Motor neuron (in vitro differentiated cells): ENCODE measurements at places on chromosomes 3 and 15.

GRCh38 chr15:50250760-50251394 lies 14.6 kb downstream of the HDC start:
- no peak for ATAC-seq

DNA sequence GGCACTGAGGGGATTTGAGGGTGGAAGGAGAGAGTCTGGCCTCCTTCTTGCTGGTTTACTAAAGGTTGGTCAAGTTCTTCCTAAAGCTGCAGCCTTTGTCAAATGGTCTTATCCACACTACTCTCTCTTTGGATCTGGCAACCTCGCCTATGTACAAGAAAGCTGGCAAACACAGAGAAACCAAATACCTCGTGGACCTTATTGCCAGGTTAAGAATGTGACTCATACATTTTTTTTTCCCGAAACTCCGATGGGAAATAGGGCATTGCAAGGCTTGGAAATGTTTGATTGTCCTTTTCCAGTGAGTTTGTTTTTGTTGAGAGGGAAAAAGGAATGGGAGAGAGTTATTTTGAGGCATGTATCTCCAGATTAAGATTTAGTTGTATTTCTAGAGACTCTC lies 13.9 kb downstream of the EOMES start:
- no peak for ATAC-seq

- ATAC-seq: no peak
Measured at GRCh38 chr3:180179562-180179961, 142.8 kb upstream of the PEX5L start.

GRCh38 chr3:17166369-17166768 lies 281.6 kb downstream of the PLCL2 start:
- ATAC-seq: no peak

GRCh38 chr3:62462104-62462762 lies 88.9 kb upstream of the FEZF2 start:
- ATAC-seq: no peak

GRCh38 chr3:149648525-149648924 lies 9.3 kb downstream of the WWTR1 start:
- no peak for ATAC-seq

DNA sequence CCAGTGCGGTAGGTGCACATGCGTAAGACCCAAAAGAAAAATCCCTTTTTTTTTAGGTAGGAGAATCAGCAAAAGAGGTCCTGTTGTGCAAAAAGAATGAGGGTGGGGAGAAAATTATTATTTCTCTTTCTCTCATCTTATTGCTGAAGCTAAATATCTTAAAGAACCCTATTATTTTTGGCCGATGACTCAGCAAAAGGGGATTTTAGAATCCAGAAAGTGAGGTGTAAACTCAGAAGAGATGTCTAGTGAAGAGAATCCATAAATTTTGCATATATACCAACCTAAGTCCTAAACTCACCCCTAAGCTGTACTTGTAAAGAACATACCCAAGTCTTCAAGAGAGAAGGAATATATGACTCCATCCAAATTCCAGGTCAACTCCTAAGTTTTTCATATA lies 386.3 kb upstream of the ZNF717 start:
- no peak for ATAC-seq

GRCh38 chr15:78244101-78244500 lies 9.7 kb upstream of the ACSBG1 start:
- ATAC-seq: no peak

DNA sequence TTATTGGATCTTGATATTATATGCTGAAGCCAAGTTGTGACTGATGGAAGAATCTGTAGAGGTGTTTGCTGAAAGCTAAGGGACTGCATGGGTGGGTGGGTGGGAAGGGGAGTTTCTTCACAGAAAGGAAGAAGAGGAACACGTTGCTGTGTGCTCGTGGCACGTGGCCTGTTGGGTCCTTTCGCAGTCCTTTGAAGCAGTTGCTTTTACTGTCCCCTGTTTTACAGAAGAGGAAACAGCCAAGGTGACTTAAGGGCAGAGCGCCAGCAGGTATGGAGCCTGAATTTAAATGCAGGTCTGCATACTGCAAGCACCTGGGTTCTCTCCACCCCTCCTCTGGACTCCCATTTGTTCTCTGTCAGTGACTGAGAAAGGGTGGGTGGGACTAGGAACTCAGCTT lies 59.4 kb upstream of the PRR23C start:
- ATAC-seq: no peak

- ATAC-seq: peak; percentile 59
Measured at GRCh38 chr3:194395212-194395611, 3.9 kb downstream of the GP5 start.

- no peak for ATAC-seq
Measured at GRCh38 chr3:143783851-143784370, 64.4 kb downstream of the SLC9A9 start.

DNA sequence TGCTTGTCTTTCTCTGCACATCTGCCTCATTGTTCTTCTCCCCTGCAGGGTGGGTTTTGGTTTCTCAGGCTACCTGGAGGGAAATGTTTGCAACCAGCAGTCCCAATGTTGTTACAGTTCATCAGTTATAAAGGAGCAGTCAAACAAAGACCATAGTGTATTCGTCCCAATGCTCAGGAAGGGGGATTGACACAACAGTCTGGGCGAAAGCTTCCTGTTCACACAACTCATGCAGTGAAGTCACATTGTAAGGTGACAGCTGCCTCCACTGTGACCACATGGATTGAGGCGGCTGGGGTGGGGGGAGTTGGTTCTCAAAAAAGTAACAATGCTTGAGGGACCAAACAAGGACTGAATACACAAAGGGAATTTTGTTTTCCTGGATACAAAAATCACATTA lies 28.8 kb upstream of the TF start:
- ATAC-seq: no peak

DNA sequence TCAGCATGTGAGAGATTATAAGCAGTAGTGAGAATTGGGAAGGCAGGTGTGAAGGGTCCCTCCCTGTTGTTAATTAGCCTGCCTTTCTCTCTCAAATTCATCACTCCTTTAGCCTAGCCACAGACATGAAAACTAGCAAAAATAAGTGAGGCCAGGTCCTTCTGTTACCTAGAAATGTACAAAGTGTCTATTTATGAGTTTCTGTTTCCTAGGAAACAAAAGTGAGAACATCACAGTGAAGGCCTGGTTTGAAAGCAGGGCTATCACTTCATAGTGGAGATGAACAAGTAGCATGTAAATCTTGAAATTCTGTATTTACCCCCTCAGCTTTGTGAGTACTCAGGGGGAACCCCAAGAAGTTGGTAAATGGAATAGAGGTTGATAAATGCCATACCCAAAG lies 78.2 kb upstream of the UMPS start:
- no peak for ATAC-seq

DNA sequence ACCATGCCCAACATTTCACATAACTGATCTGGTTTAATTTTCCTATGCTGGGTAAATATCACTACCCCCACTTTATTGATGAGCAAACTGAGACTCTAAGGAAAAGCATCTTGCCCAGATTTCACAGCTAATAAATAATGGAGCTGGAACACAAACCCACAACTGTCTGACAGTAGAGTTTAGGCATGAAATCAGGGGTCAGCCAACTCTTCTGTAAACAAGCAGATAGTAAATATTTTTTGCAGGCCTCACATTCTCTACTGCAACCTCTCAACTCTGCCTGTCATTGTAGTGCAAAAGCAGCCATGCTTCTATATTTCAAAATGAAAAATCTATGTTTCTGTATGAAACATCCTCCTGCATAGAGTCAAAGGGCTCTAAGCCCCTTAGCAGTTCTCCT lies 111.5 kb downstream of the ERC2 start:
- ATAC-seq: no peak

DNA sequence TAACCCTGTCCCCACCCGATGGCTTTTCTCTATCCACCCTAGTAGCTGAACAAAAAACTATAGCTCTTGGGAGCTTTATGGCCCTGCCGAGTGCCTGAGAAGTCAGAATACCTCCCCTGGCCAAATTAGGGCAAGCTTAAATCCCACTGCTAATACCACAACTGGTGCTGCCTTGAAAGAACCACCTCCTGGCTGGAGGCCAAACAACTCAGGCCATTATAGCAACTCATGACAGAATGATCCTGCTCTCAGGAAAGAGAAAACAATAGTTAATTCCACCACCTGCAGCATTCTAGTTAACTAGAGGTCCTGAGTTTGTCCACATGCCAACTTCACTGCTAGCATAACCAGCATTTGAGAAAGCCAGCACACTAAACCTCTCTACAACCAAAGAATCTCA lies 123.2 kb downstream of the RTP4 start:
- ATAC-seq: no peak

GRCh38 chr3:13322324-13322723 lies 97.8 kb downstream of the NUP210 start:
- no peak for ATAC-seq

GRCh38 chr15:74978503-74978902 lies 16.9 kb upstream of the SCAMP5 start:
- ATAC-seq: no peak

- ATAC-seq: no peak
Measured at GRCh38 chr15:73901126-73901810, 25.0 kb upstream of the LOXL1 start.

GRCh38 chr3:149462051-149462450 lies 12.4 kb upstream of the TM4SF4 start:
- ATAC-seq: no peak

- no peak for ATAC-seq
Measured at GRCh38 chr3:193080821-193081365, 160.1 kb upstream of the PLAAT1 start.

DNA sequence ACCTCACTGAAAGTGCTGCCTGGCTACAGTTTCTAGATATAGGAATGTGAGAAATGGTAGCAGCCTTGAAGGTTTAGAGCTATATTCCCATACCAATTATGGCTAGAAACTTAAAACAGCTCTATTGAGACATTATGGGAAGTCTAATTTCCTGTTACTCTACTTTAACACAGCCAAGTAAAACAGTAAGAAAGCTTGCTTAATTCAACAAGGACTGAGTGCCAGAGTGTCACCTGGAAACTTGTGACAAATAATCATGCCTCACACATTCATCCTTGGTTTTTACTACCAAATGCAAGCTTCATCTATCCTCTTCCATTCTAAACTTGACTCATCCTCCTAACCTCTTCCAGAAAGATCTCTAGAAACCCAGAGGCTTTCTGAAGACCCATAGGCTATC lies 41.7 kb downstream of the UBE3A start:
- no peak for ATAC-seq

DNA sequence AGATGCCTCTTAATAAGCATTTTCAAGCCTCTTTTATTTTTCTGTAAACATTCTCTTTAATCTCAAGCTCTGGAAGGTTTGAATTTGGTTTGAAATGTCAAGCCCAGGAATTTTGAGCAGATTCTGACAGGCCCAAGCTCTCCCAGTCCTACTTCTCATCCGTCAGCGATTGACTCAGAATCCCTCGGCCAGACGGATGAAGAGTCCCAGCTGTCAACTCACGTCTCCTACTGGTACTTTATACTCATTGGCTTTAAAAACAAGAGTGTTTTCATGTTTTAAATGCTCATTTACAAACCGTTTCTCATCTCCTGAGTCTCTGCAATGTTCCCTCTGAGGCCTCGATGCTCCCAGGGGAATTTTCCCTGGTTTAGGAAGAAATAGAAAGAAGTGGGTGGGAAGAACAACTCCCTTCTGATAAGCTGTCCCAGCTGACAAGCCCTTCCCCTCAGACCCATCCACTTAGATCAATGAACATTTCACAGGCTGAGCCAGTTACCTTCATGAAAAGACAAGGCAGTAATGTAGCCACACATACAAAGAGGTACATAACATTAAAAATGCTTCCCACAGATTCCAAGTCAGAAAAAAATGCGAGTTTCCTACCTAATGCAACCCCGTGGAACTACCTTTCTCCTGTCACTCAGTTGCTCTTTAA lies 478.2 kb upstream of the DPH6 start:
- ATAC-seq: peak; percentile 68

GRCh38 chr3:184361532-184361931 lies at the start of the genes CLCN2 and POLR2H:
Gene CLCN2 (minus strand): TSS chr3:184361605. CDS start chr3:184361479, 126 bp downstream.
Gene POLR2H (plus strand): TSS chr3:184361710. CDS start chr3:184363493, 1,783 bp downstream.
- ATAC-seq: peak; percentile 52
